ENCODE measurements at places on chromosomes 7 and 10.

DNA sequence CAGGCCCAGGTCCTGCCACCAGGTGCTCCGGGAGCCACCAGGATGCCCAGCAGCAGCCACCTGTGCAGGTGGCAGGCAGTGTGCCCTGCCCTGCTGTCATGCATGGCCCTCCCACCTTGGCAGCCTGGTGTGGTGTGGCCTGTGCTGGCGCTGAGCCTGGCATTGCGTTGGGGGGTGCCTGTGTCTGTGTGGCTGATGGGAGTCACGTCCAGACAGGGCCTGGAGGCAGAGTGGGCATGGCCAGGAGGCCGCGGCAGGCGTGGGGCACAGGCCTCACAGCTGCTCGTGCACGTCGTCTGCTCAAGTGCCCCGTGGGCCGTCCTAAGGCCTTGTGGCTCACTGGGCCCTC lies 8.7 kb downstream of the TTYH3 start:
- DNase-seq: no peak

GRCh38 chr7:140082770-140083169 lies 20.0 kb upstream of the PARP12 start:
- no peak for DNase-seq

DNA sequence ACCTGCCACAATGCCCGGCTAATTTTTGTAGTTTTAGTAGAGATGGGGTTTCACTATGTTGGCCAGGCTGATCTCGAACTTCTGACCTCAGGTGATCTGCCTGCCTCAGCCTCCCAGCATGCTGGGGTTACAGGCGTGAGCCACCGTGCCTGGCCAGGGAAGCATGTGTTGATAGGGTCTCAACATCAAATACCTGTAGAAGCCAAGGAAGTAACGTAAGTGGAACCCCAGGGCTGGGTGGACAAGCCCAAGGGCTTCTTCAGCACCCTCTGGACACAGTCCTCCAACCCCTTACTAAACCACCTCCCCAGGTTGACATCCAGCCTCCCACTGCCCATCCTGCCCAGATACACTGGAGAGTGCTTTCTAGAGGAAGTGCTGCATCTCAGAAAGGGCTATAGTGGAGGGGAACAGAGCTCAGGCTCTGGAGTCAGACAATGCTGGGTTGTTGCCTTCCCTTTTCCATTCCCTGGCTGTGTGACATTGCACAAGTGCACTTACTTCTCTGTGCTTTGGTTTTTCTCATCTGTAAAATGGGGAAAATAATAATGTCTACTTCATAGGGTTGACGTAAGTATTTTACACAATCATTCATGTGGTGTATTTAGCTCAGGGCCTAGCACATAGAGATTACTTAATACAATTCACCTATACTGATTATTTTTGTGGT lies 73.9 kb upstream of the KAT6B start:
- no peak for DNase-seq

GRCh38 chr10:13349463-13350274 lies 1.6 kb upstream of the SEPHS1 start:
- no peak for DNase-seq

DNA sequence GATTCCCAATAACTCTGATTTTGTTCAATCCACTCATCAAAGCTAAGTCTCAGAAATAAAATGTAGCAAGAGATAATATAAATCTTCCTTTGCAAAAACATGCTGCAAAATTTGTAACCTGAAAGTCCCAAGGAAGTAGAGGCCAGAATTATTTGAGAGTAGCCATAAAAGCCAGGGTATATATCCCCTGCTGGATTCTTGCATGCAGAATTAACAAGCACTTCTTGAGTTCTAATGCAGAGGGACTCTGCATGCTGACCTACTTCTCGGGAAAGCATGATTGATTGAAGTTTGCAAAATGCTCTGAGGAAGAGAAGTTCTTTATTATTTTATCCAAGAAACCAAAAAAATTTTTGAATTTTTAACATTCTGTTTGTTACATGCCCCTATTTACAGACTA lies 121.6 kb downstream of the THSD7A start:
- no peak for DNase-seq

- DNase-seq: no peak
These were observed 120.8 kb downstream of the PTPN20 start for GRCh38 chr10:47031901-47032465.

- DNase-seq: no peak
These were observed 12.8 kb downstream of the CNNM1 start for GRCh38 chr10:99341860-99342490.

DNA sequence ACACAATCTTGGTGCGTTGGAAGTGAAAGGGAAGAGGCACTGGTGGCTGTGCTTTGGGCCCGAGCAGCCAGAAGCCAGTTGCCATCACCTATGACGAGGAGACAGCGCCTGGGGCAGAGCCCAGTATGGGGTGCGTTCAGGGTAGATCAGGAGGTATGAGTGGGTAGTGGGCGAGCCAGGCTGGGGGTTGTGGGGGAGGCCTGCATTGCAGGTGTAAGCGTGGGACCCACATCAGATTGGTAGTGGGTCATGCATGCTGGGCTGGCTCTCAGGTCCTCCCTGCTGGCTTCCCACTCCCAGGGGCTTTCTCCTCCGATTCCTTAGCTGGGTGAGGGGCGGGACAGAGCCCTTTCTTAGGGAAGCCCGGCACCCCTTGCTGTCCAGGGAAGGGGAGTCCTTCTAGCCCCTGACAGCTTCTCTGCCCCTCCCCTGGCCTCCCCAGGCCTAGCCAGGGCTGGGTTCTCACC lies 445 bp upstream of the PVRIG start:
- no peak for DNase-seq
